ENCODE measurements at places on chromosomes 1 and 21.

- no peak for DNase-seq
Measured at GRCh38 chr21:31298618-31299269, 45.3 kb downstream of the TIAM1 start.

GRCh38 chr1:8059161-8059622 lies 33.1 kb upstream of the ERRFI1 start:
- DNase-seq = no peak

GRCh38 chr1:87706779-87707228 lies 378.1 kb downstream of the LMO4 start:
- DNase-seq = no peak

DNA sequence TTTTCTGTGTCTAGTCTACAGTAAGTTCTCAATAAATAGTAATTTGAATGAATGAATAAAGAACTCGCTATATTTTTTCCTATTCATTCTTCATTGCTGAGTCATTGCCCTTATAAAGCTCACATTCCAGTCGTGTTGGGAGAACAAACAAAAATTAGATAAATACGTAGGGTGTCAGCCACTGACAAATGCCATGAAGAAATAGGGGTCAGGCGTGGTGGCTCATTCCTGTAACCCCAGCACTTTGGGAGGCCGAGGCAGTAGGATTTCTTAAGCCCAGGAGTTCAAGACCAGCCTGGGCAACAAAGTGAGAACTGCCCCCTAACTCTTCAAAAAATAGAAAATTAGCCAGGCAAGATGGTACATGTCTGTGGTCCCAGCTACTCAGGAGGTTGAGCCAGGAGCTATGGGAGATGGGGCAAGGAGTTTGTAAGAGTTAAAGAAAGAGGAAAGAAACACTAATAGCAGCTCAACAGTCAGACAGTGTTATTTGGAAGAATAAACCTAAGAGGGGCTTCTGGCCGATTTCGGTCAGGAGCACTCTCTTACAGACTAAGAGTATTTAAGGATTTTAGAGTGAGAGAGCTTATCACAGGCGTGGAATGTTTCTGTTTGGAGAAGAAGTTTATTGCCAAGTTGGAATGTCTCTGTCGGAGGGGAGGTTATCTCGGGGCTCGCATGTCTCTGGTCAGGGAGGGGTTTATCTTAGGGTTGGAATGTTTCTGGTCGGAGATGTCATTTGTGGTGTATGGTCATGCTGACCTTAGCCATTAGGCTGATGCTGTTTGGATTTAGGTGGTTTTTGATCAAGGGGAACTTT lies 1.8 kb upstream of the CHML start:
- no peak for DNase-seq

DNA sequence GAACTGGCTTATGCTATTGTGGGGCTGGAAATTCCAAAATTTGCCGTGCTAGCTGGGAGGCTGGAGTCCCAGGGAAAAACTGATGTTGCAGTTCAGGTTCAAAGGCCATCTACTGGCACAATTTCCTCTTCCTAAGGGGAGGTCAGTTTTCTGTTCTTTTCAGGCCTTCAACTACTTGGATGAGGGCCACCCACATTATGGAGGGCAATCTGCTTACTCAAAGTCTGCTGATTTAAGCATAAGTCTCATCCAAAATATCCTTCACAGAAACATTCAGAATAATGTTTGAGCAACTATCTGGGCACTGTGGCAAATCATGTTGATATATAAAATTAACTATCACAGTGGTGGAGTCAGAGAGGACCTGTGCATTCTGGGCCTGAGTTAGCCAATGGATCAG lies 21.2 kb upstream of the PTGFR start:
- DNase-seq = no peak
